ENCODE measurements at places on chromosomes 6 and 20. TPM values are rescaled to one million over a fixed set of nuclear protein-coding genes. Genes with fewer than 3 reads are reported as not detected.

The FAM83C gene
- 0.49 TPM for total RNA-seq

GRCh38 chr6:47456536-47456975 is 21.0 kb upstream of the CD2AP start:
- no peak for DNase-seq

GRCh38 chr20:61788343-61788742 is 277.3 kb downstream of the TAF4 start:
- no peak for DNase-seq

GRCh38 chr6:117136702-117137101 is 128.7 kb upstream of the VGLL2 start:
- DNase-seq = no peak

The XKR7 gene
- 0.04 TPM for total RNA-seq

The MACROD2 gene
- 6.1 TPM for total RNA-seq

The SIRPG gene
- not detected for total RNA-seq

All from cardiac muscle cell (in vitro differentiated cells and primary cell).